ENCODE measurements at places on chromosomes 2 and 18.

GRCh38 chr2:24958411-24958935 lies 13.3 kb downstream of the DNAJC27 start:
- no peak for DNase-seq

DNA sequence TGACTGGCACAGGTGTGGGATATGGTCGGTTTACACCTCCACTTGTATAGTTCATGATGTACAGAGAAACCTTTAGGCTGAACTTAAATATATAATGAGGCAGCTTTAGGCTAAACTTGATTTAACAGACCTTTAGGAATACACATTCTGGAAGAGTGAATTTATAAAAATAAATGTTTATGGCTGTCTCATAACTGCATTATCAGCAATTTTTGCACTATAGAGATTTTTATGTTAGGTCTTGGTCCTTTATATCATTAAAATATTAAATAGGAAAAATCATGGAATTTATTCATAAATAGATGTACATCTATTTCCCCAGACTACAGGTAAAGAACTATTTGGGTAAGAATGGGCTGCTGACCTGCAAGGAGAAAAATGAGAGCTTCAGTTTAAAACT lies 19.8 kb downstream of the RAB27B start:
- DNase-seq: no peak

DNA sequence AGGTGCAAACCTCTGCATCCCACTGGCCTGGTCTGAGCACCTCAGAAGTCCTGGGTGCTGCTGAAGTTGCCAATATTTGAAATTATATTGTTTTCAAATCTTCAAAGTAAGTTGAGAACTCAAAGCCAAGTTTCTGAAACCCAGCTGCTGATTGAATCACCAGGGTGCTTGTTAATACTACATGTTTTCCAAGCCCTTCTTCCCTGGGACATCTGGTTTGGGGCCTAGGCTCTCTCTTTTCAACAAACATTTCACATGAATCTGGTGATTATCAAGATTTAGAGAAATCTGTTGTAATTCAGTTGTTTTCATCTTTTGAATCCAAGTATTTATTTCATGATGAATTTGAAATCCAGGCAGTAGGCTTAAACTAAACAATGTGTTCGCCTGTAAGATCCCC lies 24.4 kb downstream of the MLPH start:
- DNase-seq: no peak

DNA sequence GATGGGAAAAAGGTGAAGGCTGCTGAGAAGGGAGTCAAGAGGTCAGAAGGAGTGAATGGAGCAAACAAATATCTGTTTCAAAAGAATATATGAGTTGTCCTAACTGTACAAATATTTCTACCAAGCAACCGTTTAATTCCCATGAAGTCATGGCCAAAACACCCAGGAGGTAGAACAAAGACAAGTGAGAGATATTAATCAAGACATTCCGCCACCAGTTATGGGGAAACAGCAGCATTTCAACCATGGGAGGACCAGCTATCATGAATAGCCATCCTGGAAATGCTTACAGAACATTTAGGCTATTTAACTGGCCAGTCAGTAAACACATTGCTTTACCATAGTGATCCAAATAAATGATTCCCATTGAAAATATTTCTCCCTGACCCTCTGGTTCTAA lies 396.3 kb downstream of the IRS1 start:
- DNase-seq: no peak

DNA sequence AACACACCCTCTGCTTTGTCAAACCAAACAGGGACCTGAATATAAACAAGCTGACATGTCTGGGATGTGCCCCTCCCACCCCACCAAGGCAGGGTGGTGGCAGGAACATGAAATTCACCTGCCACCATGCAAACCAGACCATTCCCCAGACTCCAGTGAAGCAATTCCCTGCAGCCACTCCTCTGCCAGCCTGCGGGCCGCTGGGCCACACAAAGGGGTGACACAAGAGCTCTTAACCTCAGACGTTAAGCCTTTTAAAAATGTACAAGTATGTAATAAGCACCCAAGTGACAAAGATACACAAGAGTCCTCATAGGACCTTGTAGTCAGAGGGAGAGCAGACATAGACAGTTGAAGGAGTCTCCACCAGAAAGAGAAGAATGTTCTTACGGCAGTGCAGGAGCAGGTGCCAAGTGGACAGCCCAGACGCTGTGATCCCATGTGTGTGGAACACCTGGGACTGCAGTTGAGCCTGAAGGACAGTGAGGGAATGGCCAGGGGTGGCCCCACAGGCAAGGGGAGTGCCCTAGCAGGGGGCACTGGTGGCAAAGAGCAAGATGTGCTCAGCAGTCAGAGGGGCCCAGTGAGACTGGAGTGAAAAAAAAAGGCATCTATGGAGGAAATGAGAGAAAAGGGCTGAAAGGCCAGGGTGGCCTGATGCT lies 36.9 kb downstream of the CRACDL start:
- DNase-seq: no peak

GRCh38 chr2:173658946-173659371 lies 304.3 kb downstream of the CDCA7 start:
- DNase-seq: no peak

DNA sequence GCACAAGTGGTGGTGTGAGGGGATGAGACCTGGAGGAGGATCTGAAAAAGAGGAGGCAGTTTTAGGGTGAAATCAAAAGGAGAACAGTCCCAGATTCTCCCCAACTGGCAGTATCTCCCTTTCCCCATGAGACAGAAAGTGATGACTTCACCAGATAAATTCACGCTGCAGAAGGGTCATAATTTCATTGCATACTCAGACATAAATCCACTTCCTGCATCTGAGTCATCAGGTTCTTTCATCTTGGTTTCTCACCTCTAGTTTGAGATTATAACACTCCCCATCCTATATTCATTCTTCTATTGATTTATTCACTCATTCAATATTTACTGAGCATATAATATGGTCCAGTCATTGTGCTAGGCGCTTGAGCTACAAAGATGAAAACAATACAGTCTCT lies 64.7 kb downstream of the CCDC148 start:
- DNase-seq: no peak

GRCh38 chr2:15766303-15766861 lies 174.0 kb upstream of the MYCN start:
- no peak for DNase-seq

- DNase-seq: no peak
Observed at GRCh38 chr18:27582760-27583412, 397.8 kb upstream of the CHST9 start.

DNA sequence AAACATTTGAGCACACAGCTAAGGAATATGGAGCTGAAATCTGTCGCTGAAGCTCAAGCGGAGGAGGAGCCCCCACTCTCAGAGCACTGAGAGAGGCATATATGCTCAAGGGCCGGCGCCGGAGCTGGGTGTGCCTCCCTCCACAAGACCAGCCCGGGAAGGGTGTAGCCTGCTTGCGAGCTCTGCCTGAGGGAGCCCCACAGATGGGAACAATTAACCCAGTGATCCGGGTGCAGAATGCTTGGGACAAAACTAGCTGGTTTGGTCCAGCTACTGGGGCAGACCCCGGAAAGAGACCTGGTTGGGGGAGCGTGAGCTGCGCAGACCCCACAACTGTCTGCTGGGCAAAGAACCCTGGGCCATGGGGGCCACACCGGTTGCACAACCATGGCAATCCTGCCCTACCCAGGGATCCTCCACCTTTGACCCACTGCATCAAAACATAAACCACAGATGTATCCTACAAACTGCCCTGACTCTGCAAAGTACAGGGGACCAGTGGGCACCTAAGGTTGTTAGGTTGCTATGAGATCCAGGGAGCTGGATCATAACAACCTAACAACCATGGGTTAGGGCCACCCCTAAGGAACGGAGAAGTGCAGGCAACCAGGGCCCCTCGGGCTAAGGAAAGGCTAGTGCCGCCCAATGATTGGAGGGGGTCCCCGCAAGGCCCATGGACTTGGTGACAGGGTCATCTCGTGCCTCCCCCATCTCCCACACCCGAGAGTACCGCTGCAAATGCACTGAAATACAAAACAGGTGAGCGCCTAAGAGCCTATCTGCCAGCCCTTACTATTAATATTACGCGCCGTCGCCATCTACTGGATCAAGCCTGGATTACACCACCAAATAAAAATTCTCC lies 53.4 kb upstream of the SCN1A start:
- no peak for DNase-seq

DNA sequence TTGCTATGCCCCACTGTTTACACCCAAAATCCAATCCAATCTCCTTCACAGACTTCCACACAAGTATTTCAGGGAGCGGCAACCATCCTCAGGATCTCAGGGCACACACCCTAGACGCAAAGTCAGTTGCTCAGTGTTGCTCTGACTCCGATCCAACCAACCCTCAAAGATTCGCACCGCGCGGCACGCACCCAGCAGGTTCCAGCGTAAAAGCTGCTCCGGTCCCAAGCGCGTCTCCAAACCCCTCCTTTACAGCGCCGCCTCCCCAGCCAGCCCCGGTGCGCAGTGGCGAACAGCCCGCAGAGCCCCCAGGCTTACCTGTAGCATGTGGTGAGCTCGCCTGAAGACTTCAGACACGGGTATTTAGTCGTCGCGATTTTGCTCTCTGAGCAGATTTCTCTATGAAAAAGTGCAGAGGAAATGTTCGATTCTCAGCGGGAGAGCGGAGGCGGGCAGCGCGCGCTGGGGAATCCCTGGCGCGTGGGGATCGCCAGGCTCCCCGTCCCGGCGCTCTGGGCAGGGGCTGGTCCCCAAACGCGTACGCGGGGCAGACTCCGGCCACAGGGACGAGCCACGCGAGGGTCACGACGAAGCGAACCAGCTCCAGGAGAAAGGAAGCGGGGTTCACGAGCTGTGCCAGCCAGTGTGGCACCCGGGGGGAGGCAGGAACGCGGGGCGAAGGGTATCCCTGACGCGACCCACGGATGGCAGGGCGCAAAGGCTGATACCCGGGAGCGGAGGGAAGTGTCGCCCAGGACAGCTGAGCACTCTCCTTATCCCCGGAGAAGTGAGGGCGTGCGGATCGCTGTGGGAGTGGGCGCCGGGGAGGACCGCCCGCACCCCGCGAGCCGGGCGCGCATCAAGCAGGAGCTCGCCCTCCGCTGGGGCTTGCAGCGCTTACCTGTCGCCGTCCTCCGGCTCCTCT lies 650 bp downstream of the CCBE1 start:
- DNase-seq: no peak

GRCh38 chr2:158234497-158234896 lies 132.8 kb downstream of the UPP2 start:
- DNase-seq: no peak

DNA sequence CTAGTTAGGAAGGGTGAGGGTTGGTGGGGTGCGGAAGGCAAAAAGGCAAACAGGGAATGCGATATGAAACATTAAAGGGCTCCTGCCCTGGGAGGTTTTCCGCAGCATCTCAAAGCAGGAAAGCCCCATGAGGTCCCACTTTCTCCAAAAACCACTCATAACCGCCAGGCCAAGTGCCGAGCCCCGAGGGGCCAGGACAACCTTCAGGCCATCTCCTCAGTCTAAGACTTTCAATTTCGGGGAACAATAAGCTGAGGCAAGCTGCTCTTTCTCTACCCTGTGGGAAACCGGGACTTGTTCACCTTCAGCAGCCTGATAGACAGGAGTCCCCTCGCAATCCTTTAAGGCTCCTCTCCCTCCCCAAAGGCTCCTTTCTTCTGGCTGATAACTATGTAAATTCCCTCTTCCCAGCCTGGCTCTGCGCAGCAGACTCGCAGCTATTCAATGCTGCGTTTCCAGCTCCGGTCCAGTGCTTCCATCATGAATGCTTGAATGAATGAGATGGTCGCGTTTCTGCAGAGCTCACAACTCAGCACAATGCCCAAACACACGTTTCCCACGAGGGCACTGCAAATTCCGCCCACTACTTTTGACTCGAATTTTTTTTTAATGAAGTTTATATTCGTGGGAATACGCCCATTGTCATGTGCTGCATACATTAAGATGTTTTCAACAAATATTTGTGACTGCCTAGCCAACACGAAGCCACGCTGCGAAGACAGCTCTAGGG lies 1.4 kb downstream of the LAMA1 start:
- DNase-seq: no peak

DNA sequence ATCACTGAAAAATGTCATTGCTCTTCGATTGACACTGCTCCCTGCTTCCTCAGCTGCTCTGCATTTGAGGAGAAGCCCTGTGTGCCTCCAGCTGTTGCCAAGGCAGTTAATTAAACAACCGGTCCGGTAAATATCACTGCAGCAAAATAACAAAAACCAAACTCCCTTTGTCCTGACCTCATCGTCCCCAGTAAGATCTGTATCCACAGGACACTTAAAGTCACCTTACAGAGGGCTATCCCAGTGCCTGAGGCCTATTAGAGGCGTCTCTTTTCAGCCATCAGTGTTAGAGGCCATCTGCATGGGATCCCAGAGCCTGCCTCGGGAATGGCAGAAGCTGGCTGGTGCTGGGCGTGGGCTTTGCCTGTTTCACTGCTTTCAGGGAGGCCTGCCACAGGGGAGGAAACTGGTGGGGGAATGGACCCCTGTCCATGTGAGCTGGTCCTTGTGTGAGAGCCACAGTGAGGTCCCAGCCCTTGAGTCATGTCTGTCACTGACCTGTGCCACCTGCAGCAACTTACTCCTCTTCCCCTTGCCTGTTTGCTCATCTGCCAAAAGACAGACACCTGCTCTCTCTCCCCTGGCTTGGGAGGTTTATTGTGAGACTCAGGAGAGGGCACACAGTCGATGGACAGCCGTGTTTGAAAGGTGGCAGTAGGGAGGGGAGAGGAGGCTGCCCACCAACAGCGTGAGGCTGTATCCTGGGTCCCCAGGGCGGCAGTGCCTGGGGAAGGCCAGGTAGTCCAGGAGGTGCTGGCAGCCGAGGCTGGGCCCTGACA lies 117.7 kb upstream of the MCFD2 start:
- DNase-seq: no peak

GRCh38 chr2:5975401-5975800 lies 283.2 kb downstream of the SOX11 start:
- DNase-seq: no peak

DNA sequence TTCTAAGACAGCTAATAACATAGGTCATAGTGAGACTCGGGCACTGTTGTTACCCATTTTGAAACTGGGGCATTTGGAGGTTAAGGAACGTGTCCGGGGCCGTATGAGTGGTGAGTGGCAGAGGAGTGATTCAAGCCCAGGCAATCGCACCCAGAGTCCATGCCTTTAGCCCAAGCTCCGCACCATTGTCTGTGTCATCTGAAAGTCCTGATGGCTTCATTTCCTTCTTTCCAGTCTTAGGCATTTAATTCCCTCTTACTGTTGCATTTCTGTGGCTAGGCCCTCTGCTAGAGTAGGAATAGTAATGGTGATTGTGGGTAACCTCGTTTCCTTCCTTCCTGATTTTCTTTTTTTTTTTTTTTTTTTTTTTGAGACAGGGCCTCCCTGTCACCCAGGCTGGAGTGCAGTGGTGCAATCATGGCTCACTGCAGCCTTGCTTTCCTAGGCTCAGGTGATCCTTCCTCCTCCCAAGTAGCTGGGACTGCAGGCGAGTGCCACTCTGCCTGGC lies 49.8 kb upstream of the ASB1 start:
- DNase-seq: no peak

- no peak for DNase-seq
Observed at GRCh38 chr2:126777620-126777978, 121.1 kb upstream of the TEX51 start.

GRCh38 chr2:176652300-176653182 lies 383.3 kb downstream of the MTX2 start:
- no peak for DNase-seq

- no peak for DNase-seq
Observed at GRCh38 chr2:133393895-133394294, 174.4 kb downstream of the NCKAP5 start.

GRCh38 chr2:44104855-44105271 lies 63.8 kb upstream of the PPM1B start:
- no peak for DNase-seq
